Gastrocnemius medialis (tissue), 4 donors: ENCODE measurements at places on chromosomes 4 and X. TPM values are rescaled to one million over a fixed set of nuclear protein-coding genes. Genes with fewer than 3 reads are reported as not detected.

- no peaks in the 10 kb centered on the region for H3K27me3 ChIP-seq
- H3K4me3 ChIP-seq, result no peak overlapping the region
- H3K4me1 ChIP-seq, result peaks cover 36% of the 10 kb centered on the region
- DNase-seq, result no peak
Observed at GRCh38 chr4:106312997-106313522, 2.9 kb downstream of the TBCK start.

GRCh38 chrX:40098264-40099054 lies 701 bp upstream of the BCOR start:
- H3K36me3 ChIP-seq, result no peaks in the 10 kb centered on the region
- peaks cover 27% of the 10 kb centered on the region for H3K27me3 ChIP-seq
- peak overlapping the region; percentile 92 for H3K27ac ChIP-seq
- DNase-seq, result peak; percentile 45
- peak overlapping the region; percentile 64 for H3K4me3 ChIP-seq
- H3K4me1 ChIP-seq, result peaks cover 8% of the 10 kb centered on the region

DNA sequence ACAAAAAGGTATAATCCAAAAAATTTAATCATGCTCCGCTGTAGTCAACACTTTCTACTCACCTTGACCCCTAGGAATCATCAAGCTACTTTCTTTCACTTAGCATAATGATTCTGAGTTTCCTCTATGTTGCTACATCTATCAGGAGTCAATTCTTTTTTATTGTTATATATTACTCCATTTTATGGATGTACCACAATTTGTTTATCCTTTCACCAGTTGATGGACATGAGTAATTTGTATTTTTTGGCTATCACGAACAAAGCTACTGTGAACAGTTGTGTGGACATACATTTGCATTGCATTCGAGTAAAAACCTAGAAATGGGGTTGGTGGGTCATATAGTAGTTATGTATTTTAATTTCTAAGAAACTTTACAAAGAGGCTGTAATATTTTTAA lies 102.9 kb downstream of the PRSS12 start:
- H3K4me3 ChIP-seq, result no peak overlapping the region
- H3K27ac ChIP-seq, result no peak overlapping the region
- no peaks in the 10 kb centered on the region for H3K36me3 ChIP-seq
- DNase-seq, result no peak
- no peaks in the 10 kb centered on the region for H3K27me3 ChIP-seq

DNA sequence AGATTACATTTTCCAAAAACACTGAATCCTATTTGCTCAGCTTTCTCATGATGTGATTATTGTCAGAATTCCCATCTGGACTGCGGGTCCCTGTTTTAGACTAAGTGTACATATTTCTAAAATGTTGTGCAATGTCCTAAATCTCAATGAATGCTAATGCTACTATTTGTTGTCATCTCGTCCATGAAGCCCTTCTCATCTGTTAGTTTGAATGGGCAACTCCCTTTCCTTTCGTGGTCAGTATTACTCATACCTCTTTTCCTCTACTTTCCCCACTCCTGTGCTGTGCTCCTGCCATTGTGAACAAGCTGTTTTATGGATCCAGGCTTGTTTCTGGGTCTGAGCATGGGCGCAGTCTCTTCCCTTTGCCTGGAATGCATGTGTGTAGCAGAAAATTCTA lies 91.0 kb downstream of the MID1 start:
- no peak for DNase-seq
- H3K4me3 ChIP-seq, result no peak overlapping the region
- no peak overlapping the region for H3K27ac ChIP-seq
- no peaks in the 10 kb centered on the region for H3K36me3 ChIP-seq
- no peaks in the 10 kb centered on the region for H3K4me1 ChIP-seq

- H3K36me3 ChIP-seq, result no peaks in the 10 kb centered on the region
- no peaks in the 10 kb centered on the region for H3K27me3 ChIP-seq
- no peak overlapping the region for H3K27ac ChIP-seq
- DNase-seq, result no peak
Observed at GRCh38 chr4:73451981-73452747, 16.1 kb downstream of the AFP start.

- peaks cover 44% of the 10 kb centered on the region for H3K4me1 ChIP-seq
- no peaks in the 10 kb centered on the region for H3K27me3 ChIP-seq
- no peak for DNase-seq
- no peak overlapping the region for H3K4me3 ChIP-seq
Observed at GRCh38 chr4:41528512-41529205, 9.3 kb upstream of the LIMCH1 start.

- no peaks in the 10 kb centered on the region for H3K27me3 ChIP-seq
- no peaks in the 10 kb centered on the region for H3K36me3 ChIP-seq
- no peak for DNase-seq
- no peaks in the 10 kb centered on the region for H3K4me1 ChIP-seq
- H3K4me3 ChIP-seq, result no peak overlapping the region
Observed at GRCh38 chrX:22974616-22975015, 25.1 kb upstream of the DDX53 start.

DNA sequence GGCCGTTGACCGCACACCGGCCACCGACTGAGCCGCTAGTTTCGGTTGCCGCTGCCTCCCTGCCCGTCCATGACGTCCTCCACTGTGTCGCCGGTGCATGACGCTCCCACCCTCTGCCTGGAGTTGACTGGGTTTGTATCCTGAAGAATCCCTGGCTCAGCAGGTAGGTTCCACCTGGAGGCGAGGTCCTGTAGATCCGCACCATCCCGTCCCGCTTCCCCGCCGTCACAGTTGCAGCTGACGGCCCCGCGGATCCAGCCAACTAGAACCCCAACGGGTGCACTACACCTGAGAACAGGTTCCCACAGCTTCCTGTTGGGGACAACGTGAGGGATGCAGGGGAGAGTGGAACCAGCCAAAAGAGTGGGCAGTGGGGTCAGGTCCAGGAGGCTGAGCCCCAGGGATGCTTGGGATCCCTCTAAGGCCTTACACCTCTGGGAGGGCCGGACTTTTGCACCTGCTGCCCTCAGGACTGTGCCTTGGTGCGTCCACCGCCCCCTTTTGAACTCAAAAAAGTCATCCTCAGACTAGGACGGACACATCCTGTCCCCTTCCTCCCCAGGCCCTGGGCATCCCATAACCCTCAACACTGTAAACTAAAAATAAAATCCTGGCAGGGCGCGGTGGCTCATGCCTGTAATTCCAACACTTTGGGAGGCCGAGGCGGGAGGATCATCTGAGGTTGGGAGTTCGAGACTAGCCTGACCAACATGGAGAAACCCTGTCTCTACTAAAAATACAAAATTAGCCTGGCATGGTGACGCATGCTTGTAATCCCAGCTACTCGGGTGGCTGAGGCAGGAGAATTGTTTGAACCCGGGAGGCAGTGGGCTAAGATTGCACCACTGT lies 1.1 kb upstream of the SLBP start:
- no peak for DNase-seq
- H3K27ac ChIP-seq, result peak overlapping the region; percentile 96
- H3K36me3 ChIP-seq, result no peaks in the 10 kb centered on the region
- H3K4me3 ChIP-seq, result peak overlapping the region; percentile 66
- no peaks in the 10 kb centered on the region for H3K27me3 ChIP-seq
- peaks cover 21% of the 10 kb centered on the region for H3K4me1 ChIP-seq

- no peak overlapping the region for H3K27ac ChIP-seq
- no peaks in the 10 kb centered on the region for H3K27me3 ChIP-seq
- no peaks in the 10 kb centered on the region for H3K36me3 ChIP-seq
- H3K4me1 ChIP-seq, result no peaks in the 10 kb centered on the region
Observed at GRCh38 chrX:542179-542578, 88.4 kb upstream of the SHOX start.

DNA sequence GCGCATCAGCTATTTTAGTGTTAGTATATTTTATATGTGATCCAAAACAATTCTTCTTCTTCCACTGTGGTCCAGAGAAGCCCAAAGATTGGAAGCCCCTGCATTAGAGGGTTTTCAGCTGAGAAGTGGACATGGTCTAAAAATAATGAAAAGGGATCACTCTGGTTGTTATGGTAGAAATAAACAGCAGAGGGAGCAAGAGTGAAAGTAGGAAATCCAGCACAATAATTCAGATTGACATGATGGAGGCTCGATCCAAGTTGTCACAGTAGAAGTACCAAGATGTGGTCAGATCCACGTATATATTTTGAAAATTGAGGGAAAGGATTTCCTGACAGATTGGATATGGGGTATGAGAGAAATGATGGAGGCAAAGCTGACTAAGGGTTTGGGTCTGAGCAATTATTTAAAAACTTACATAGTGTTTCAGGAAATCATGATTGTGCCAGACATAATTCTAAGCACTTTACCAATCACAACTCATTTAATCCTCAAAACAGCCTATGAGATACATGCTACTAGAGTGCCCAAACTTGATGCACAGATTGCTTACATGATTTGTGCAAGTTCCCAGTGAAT lies 17.0 kb upstream of the TMEM144 start:
- no peaks in the 10 kb centered on the region for H3K36me3 ChIP-seq
- H3K27me3 ChIP-seq, result no peaks in the 10 kb centered on the region
- no peak overlapping the region for H3K4me3 ChIP-seq
- H3K4me1 ChIP-seq, result no peaks in the 10 kb centered on the region
- no peak for DNase-seq

DNA sequence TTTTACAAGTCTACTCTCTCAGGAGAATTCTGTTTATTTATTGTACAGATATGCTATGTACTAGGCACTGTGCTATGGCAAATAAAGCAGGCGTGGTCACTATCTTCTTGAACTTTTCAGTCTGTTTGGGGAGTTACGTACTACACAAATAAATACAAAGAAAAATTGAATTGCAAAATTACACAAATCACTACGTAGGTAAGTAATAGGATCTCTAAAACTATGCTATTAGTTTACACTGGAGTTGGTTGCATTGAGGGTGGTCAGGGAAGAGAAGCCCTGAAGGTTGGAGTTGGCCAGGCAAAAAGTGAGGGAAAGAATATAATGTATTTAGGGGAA lies 75.7 kb downstream of the GAB1 start:
- H3K4me1 ChIP-seq, result peaks cover 60% of the 10 kb centered on the region
- H3K27ac ChIP-seq, result no peak overlapping the region
- H3K27me3 ChIP-seq, result no peaks in the 10 kb centered on the region
- DNase-seq, result no peak
- peaks cover 6% of the 10 kb centered on the region for H3K36me3 ChIP-seq

DNA sequence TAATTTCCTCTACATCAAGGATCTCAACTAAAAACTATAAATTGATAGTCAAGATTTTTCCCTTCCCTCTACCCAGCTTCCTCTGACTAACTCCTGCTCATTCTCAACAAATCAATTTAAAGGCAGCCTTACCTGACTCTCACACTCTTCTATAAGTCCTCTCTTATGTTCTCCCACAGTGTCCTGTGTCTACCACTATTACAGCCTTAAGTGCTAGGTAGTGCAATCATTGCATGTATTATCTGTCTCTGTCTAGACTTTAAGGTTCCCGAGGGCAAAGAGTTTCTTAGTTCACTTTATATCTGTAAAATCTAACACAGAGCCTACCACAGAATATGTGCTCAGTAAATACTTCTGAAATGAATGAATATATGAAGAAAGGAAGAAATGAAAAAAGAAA lies 123.7 kb downstream of the BTC start:
- no peak overlapping the region for H3K27ac ChIP-seq
- H3K27me3 ChIP-seq, result no peaks in the 10 kb centered on the region
- DNase-seq, result no peak
- no peaks in the 10 kb centered on the region for H3K36me3 ChIP-seq
- no peak overlapping the region for H3K4me3 ChIP-seq

DNA sequence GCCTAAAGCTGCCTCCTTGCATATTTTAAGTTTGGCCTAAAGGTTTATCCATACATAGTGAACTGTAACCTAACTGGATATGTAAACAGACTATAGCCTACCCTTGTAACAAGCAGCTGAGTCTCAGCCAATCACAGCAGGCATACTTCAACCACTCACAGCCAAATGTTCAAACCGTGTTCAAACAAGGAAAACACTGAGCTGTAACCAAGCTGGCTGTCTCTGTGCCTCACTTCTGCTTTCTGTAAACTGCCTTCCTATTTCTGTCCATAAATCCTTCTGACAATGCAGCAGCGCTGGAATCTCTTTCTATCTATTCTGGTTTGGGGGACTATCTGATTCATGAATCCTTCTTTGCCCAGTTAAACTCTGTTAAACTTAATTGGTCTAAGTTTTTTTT lies 16.4 kb downstream of the DSPP start:
- H3K4me3 ChIP-seq, result no peak overlapping the region
- H3K4me1 ChIP-seq, result peaks cover 7% of the 10 kb centered on the region
- no peaks in the 10 kb centered on the region for H3K36me3 ChIP-seq
- no peak for DNase-seq
- no peak overlapping the region for H3K27ac ChIP-seq

- peaks cover 3% of the 10 kb centered on the region for H3K4me1 ChIP-seq
- no peak overlapping the region for H3K4me3 ChIP-seq
- no peak overlapping the region for H3K27ac ChIP-seq
- no peaks in the 10 kb centered on the region for H3K36me3 ChIP-seq
Observed at GRCh38 chr4:41077628-41078027, 136.7 kb downstream of the APBB2 start.

- H3K4me3 ChIP-seq, result no peak overlapping the region
- H3K27ac ChIP-seq, result no peak overlapping the region
- DNase-seq, result no peak
- no peaks in the 10 kb centered on the region for H3K36me3 ChIP-seq
- no peaks in the 10 kb centered on the region for H3K27me3 ChIP-seq
- H3K4me1 ChIP-seq, result no peaks in the 10 kb centered on the region
Observed at GRCh38 chr4:82713856-82714255, 84.7 kb downstream of the SCD5 start.

DNA sequence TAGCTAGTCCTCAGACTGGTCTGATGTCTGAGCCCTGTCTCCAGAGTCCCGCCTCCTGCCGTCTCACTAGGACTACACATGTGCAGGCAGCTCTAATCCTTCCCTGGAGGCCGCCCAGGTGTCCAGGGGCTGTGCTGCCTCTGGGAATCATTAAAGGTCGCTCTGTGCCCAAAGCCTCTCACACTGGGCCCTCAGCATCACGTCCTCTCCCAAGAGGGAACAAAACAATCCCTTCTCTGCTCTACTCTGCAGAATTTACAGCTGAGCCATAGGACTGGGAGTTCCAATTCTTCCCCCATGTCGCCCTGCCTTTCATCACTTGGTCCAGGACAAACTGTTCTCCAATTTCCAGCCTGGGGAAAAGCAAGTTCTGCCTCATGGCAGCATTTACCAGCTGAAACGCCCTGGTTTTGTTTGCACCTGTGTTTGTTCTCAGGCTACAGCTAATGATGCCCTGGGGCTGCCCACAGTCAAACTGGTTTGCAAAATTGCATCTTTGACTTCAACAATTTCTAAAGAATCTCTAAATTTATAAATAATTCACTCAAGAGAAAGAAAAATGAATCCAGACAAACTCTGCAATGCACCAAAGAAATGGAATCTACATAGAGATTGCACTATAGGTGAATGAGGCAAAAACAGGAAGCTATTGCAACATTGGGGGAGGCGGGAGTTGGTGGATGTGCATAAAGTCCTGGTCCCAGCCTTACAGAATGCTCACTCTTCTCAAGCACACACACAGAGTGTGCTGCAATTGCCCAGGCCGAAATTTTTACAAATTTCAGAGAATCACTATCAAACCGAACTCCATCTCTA lies 7.2 kb upstream of the MRFAP1 start:
- no peaks in the 10 kb centered on the region for H3K4me1 ChIP-seq
- no peak overlapping the region for H3K27ac ChIP-seq
- H3K4me3 ChIP-seq, result no peak overlapping the region
- peak; percentile 66 for DNase-seq
- H3K27me3 ChIP-seq, result no peaks in the 10 kb centered on the region

- no peak overlapping the region for H3K4me3 ChIP-seq
- H3K4me1 ChIP-seq, result no peaks in the 10 kb centered on the region
- H3K27me3 ChIP-seq, result no peaks in the 10 kb centered on the region
- no peak overlapping the region for H3K27ac ChIP-seq
- no peaks in the 10 kb centered on the region for H3K36me3 ChIP-seq
- no peak for DNase-seq
Observed at GRCh38 chr4:109554971-109555370, 5.1 kb upstream of the MCUB start.

C4orf50 gene
- not detected for total RNA-seq

USP17L27 gene
- not detected for total RNA-seq

STARD8 gene
- total RNA-seq, result 8.8 TPM

FAM47E gene
- 6.8 TPM for total RNA-seq
